ENCODE measurements at places on chromosomes 6 and 20.

DNA sequence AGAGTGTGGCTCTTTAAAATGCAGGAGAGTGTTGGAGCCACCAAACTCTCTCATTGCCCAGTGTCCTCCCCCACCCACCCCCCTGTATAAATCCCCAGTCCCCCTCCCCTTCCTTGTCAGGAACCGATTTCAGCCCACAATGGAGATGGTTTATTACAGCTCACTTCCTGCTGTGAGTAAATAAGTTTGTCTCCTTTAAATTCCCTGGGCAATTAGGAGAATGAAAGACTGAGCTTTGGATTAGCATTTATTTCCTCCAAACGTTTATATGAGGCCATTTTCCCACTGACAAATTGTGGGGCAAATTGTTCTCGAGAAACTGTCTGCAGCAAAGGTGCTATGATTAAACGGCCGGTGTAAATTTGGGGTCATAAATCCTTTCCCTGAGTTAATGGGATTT, 128.8 kb downstream of the DHX35 start:
- no peak for DNase-seq

- no peak for DNase-seq
Measured at GRCh38 chr6:111576291-111576690, 29.4 kb downstream of the TRAF3IP2 start.

DNA sequence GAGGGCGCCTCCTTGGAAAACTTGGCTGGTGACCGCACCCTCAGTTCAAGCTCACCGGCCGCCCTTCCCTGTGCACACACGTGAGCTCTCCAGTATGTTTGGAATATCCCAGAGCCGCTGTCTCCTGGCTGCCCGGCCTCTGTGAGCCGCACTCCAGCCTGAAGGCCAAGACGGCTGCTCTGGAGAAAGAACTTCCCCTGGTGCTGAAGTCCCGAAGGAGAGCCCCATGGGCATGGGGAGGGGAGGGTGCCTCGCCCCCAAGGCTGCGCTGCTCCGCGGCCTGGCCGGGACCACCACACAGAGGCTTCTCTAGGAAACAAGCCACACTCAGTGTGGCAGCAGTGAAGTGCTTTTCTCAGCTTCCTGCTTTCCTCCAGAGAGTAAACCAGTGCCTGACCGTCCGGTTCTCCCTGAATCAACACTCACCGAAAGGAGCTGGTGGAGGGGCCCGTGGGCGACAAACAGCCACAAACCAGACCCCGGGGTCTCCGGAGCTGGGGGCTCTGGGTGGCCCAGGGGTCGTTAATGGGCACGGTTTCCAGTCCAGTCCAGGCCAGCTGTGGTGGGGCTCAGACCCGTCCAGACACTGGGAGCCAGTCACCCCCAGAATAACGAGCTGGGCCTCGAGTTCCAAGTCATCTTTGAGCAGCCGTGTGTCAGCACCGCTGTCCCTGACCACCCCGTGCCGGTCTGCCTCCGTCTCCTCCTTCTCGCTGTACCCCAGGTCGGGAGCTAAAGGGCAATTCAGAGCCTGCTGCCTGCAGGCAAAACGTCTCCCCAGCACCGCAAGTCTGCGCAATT, 87.4 kb upstream of the BHLHE23 start:
- DNase-seq: no peak

DNA sequence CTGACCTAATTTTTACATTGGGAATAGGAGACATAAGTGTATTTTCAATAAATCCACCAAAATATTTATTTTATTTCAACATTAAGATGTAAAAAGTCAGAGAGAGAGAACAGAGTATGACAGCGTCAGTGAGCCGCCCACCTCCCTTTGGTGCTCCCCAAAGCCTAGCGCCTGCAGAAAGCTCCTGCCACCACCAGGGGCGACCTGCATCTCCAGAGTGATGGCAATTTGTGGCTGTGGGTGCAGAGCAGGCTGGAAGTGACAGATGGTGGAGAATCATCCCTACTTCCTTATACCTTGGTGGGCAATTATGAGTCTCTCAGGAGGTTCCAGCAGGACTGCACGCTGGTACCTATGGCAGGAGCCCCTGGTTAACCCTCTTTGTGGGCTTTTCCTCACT, 87.3 kb downstream of the PTPRT start:
- DNase-seq: no peak

DNA sequence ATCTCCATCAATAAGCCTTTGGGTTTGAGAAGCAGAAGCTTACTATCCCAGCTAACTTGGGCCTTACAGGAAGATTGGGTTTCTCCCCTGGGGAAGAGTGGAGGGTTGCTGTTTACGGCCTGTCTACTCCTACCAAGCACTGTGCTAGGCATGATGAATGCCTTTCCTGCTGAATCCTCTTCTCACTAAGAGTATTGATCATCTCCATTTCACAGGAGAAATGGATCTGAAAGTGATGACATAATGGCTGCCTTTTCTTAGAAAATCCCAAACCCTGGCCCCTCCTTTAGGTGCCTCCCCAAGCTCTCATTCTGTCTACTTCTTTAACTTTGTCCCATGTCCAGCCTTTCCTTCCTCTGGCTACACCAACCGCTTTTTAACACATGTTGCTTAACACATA, 66.1 kb downstream of the TSHZ2 start:
- DNase-seq: no peak

GRCh38 chr20:17661121-17661744, 20.8 kb downstream of the RRBP1 start:
- DNase-seq: no peak

- no peak for DNase-seq
Measured at GRCh38 chr6:7832904-7833750, 77.5 kb downstream of the TXNDC5 start.

DNA sequence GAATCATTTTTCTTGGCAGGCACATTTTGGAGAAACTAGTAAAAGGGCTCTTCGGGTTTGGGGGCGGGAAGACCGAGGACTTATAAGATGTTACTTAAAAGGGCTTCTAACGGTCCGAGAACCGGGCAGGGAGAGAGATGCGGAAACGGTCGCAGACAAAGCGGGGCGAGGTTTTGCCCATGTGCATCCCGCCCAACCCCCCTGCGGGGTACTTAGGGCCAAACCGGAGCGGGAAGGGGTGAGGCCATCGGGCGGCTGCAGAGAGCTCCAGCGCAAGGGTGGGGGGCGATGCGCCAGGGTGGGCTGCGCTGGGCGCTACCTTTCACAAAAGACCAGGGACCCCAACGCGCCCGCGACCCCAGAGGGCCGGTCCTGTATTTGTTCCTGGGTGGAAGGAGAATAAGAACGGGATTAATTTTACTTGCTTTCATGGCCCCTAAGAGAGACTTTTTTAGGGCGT, 616 bp downstream of the TUBB start:
- no peak for DNase-seq

GRCh38 chr6:37889486-37889885, 70.0 kb downstream of the ZFAND3 start:
- DNase-seq: no peak

DNA sequence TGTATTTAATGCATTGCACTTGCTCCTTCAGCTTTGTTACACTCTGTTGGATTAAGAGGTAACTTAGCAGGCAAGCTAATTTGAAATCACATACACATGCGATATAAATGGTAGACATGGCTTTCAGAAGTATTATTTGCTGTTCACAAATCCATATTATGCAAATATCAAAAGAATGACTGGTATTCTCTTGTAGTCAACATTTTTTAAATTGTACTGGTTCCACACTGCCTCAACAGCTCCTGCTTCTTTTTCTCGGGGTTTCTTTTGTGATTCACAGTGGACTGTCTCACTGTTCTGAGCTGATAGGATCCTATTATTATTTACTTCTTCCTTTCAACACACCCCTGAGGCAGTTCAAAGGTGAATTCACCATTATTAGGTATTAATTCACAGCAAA, 927.4 kb downstream of the KIF16B start:
- no peak for DNase-seq

GRCh38 chr20:44584162-44584561, 1.8 kb downstream of the PKIG start:
- DNase-seq: no peak

GRCh38 chr20:16228722-16229121, 344.5 kb downstream of the KIF16B start:
- DNase-seq: no peak

DNA sequence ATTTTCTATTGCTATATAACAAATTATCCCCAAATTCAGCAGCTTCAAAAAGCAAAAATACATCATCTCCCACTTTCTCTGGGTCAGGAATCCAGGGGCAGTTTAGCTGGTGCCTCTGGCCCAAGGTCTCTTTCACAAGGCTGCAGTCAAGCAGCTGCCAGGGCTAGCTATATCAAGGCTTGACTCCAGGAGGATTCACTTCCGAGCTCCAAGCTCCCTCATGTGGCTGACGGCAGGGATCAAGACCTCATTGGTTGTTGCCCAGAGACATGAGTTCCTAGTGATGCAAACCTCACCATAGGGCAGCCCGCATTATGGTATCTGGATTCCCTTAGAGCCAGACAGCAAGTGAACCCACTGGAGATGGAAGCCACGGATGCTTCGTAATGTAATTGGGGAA, 1.3 kb upstream of the VNN1 start:
- no peak for DNase-seq

DNA sequence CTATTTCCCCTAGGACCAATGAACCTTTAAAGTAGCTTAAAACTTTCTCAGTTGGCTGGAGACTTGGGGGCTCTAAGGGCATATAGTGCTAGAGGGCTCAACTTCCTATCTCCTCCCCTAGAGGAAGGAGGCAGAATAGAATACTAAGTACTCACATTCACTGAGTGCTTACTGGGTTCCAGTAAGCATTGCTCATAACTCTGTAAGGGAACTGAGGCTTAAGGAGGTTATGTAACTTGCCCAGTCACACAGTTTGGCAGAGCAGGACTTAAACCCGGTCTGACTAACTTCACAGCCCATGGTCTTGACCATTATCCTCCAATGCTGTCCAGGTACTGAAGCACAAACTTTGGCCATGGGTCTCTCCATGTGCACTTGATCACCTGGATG, 12.5 kb downstream of the SESN1 start:
- DNase-seq: no peak

DNA sequence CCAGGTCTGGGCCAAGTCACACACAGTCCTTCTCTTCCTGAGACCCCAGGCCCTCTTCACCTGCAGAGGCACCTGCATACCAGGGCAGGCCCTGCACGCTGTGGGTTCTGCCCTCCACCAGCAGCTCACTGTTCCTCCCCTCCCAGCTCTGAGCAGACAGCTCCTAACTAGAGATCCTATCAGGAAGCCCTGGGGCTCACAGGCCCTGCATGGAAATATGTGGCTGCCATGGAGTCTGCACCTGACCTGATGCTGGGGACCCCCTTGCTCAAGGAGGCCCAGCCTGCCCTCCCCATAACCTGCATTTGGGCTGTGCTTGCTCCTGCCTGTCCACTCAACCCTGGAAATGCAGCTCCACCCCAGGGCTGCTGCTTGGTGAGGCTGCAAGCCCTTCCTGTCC, 14.6 kb upstream of the HLA-G start:
- no peak for DNase-seq

DNA sequence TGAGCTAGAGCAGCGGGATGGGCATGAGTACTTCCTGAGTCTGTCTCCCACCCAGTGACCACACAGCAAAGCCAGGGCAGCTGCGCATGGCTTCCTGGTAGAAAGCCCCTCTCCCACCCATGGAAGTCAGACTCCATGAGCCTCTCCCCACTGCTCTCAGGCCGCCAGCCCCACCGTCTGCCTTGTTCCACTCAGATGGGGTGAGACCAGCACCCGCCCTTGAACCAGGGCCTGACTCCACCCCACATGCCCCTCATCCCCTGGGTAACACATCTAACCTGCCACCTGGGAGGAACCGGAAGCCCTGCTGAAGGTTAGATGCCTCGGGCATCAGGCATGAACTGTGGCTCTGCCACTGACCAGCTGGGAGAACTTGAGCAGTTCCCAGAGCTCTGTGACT, 227.8 kb downstream of the NRN1 start:
- DNase-seq: no peak

- DNase-seq: no peak
Measured at GRCh38 chr6:2141644-2142290, 103.6 kb downstream of the GMDS start.

DNA sequence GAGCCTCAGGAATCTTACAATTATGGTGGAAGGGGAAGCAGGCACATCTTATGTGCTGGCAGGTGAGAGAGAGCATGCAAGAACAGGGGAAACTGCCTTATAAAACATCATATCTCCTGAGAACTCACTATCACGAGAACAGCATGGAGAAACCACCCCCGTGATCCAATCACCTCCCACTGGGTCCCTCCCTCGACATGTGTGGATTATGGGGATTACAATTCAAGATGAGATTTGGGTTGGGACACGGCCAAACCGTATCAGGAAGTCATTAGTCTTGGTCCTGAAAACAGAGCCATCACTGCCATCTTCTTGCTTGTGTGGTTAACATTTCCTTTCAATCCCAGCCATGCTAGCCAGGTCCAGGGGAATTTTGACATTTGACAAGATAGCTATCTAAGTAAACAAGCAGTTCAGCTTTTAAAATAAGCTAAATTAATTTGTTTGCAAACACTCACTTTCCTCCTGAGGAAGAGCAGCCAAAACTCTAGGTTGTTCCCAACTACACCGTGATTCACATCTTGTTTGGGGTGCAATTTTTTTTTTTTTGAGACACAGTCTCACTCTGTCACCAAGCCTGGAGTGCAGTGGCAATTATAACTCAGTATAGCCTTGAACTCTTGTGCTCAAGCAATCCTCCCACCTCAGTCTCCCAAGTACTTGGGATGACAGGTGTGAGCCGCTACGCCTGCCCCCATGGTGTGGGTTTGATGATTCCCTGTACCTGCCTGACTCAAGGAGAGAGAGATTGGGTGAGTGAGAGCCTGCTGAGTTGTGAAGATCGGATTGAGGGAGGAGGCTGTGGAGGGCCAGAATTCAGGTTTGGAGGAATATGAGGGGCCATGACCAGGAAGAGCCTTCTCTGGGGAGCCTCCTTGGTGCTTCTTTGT, 13.0 kb upstream of the PPP1R14C start:
- DNase-seq: no peak

DNA sequence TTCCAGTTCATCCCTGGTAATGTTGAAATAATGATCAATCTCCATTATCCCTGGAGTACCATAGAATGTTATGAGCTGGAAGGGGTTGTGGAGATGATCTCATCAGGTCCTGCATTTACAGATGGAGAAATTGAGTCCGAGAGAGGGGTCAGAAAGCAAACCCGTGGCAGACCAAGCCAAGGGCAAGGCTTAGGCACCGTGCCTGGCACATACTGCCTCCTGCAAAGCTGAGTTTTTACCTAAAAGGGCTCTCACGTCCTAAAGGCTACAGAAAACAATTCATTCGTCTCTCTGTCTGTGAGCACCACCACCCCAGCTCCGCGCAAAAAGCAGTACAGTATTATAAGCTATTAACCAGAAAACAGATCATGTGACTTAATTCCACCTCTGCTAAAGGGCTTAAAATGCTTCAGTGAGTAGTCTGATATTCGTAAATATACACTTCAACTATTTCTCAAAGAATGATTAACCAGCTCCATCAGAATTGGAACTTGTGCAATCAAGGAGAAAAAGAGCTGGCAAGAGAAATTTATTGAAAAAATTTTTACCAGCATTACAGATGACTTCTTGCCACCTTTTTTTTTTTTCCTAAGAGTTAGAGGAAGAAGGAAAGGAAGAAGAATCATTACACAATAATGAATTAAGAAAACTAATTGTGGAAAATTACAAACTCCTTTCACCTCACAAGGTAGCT, 3.4 kb upstream of the PARD6B start:
- DNase-seq: no peak

- DNase-seq: no peak
Measured at GRCh38 chr20:5357946-5358345, 41.2 kb upstream of the PROKR2 start.

Data from GM12892 (cell line).